Thymus (tissue), 14 donors: ENCODE measurements at places on chromosomes 13 and 19. TPM values are rescaled to one million over a fixed set of nuclear protein-coding genes. Genes with fewer than 3 reads are reported as not detected.
A peak's percentile ranks its signal among the peaks of the same experiment; 100 is the strongest.

The KLK4 gene
- 0.39 TPM for polyA plus RNA-seq

The GPC6 gene
- polyA plus RNA-seq = 1.1 TPM

The ZNF728 gene
- polyA plus RNA-seq = 0.02 TPM

The ZNF382 gene
- polyA plus RNA-seq = 3.9 TPM

The ZNF850 gene
- polyA plus RNA-seq = 0.78 TPM

The OR7A5 gene
- 0.16 TPM for polyA plus RNA-seq

The CPB2 gene
- polyA plus RNA-seq = 0.16 TPM

- H3K27me3 ChIP-seq = no peaks in the 10 kb centered on the region
- H3K4me1 ChIP-seq = no peaks in the 10 kb centered on the region
- no peak for DNase-seq
- H3K27ac ChIP-seq = no peak overlapping the region
These were observed 207.5 kb downstream of the ENOX1 start for GRCh38 chr13:43579321-43579720.

DNA sequence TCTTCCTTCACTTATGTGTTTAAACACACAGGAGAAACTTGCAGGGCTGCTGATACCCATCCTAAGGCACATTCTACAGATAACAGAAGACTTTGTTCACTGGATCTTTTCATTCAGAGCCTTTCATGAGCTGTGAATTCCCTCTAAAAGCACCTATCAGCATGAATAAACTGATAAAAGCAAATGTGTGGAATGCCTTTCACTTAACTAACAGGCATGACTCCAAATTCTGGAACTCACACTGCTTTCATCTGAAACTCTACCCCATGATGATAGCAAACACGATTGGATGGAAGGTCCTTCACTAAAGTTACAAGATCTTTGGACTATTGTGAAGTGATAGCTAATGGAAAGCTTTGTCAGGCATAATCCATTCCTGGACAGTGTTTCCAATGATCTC, 457.3 kb downstream of the EFNB2 start:
- H3K4me1 ChIP-seq = no peaks in the 10 kb centered on the region
- H3K27ac ChIP-seq = no peak overlapping the region
- DNase-seq = no peak

DNA sequence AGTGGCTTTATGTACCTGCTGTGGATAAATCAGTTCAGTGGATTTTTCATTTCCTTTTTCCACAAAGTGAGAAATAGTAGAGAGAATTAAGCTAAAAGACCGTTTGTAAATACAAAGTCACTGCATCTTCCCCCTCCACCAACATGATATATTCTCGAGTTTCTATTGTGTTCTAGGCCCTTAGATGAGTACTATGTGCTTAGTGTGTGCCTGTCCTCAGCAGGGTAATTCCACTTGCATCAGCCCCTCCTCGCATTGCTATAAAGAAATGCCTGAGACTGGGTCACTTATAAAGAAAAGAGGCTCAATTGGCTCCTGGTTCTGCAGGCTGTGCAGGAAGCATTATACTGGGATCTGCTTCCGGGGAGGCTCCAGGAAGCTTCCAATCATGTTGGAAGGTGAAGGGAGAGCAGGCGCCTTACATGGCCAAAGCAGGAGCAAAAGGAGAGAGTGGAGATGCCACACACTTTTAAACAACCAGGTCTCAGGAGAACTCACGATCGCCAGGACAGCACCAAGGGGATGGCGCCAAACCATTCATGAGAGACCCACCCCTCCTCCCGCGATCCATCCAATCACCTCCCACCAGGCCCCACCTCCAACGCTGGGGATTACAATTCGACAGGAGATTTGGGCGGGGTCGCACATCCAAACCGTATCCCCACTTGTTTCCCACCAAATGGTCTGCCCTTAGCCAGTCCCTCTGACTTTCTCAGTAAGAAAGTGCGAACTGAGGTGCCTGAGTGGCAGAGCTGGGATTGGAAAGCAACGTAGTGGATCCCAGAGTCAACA, 102.3 kb upstream of the ABCC4 start:
- H3K4me3 ChIP-seq = peak overlapping the region; percentile 41
- DNase-seq = peak; percentile 14
- H3K27me3 ChIP-seq = peaks cover 8% of the 10 kb centered on the region
- H3K27ac ChIP-seq = no peak overlapping the region
- H3K4me1 ChIP-seq = no peaks in the 10 kb centered on the region
- H3K36me3 ChIP-seq = no peaks in the 10 kb centered on the region

DNA sequence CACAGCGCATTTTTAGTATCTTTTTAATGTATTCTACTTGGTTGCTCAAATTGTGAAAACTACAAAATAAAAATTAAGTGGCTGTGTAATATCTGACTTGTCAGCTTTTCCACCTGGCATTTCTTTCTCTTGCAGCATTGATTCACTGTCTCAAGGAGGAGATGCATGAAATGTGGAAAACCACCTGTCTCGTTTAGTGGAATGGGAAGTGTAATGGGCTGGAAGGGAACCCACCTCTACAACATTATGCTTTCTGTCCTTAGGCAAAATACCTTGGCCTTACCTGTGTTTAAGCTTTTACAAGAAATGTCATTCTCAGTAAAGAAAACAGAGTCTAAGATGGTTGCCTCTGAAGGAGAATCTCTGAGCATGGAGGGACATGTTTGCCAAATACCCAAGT, 67.8 kb downstream of the FAM216B start:
- H3K27me3 ChIP-seq = no peaks in the 10 kb centered on the region
- H3K4me1 ChIP-seq = no peaks in the 10 kb centered on the region
- DNase-seq = no peak
- no peak overlapping the region for H3K27ac ChIP-seq
- no peaks in the 10 kb centered on the region for H3K36me3 ChIP-seq

DNA sequence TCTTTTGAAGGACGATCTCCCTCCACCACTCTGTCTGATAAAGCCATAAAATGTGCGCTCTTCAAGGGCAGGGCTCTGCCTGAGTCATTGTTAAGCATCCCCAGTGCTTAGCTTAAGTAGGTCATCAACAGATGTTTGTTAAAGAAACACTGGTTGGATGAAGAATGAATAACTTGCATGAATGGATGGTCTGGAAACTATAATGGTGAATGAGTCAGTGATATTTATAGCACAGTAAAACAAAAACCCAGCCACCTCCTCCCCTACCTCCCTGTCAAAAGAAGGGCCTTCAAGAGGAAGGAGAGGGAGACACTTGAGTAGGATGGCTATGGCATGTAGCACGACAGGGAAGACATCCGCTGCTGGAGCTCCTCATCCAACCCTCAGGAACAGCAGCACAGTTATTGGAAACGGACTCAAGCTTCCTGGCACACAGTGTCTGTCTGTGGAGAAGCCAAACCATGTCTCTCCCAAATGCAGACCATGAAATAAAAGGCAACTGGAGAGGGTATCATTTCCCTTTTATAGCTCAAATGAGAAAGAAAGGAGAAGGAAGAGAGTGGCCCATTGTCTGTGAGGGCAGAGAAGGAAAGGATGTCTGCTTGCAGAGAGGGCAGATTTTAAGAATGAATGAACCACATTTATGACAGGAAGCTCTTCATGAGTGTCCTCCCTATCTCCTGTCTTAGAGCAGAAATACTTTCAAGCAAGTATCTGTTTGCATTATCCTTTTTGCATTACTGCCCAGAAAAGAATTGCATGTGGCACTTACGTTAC, 183.5 kb upstream of the UBL3 start:
- no peaks in the 10 kb centered on the region for H3K27me3 ChIP-seq
- H3K4me3 ChIP-seq = no peak overlapping the region
- no peaks in the 10 kb centered on the region for H3K4me1 ChIP-seq
- DNase-seq = no peak
- no peaks in the 10 kb centered on the region for H3K36me3 ChIP-seq

- H3K4me3 ChIP-seq = no peak overlapping the region
- H3K27me3 ChIP-seq = no peaks in the 10 kb centered on the region
- no peaks in the 10 kb centered on the region for H3K36me3 ChIP-seq
- no peaks in the 10 kb centered on the region for H3K4me1 ChIP-seq
- no peak for DNase-seq
These were observed 28.7 kb upstream of the KCTD15 start for GRCh38 chr19:33767898-33768413.

GRCh38 chr13:46698910-46699460, 98.0 kb downstream of the ESD start:
- DNase-seq = no peak
- H3K27me3 ChIP-seq = no peaks in the 10 kb centered on the region
- no peak overlapping the region for H3K4me3 ChIP-seq
- peaks cover 74% of the 10 kb centered on the region for H3K36me3 ChIP-seq
- no peak overlapping the region for H3K27ac ChIP-seq

- no peaks in the 10 kb centered on the region for H3K27me3 ChIP-seq
- no peaks in the 10 kb centered on the region for H3K36me3 ChIP-seq
- H3K27ac ChIP-seq = no peak overlapping the region
- H3K4me3 ChIP-seq = no peak overlapping the region
These were observed 106.2 kb downstream of the SHISA2 start for GRCh38 chr13:25945596-25945995.

- no peak overlapping the region for H3K4me3 ChIP-seq
- no peak overlapping the region for H3K27ac ChIP-seq
- no peaks in the 10 kb centered on the region for H3K36me3 ChIP-seq
- no peaks in the 10 kb centered on the region for H3K27me3 ChIP-seq
- no peak for DNase-seq
These were observed 506.2 kb downstream of the FGF9 start for GRCh38 chr13:22176968-22177520.

GRCh38 chr13:25302121-25302520, 696 bp downstream of the NUP58 start:
- H3K27me3 ChIP-seq = no peaks in the 10 kb centered on the region
- H3K27ac ChIP-seq = peak overlapping the region; percentile 96
- peaks cover 11% of the 10 kb centered on the region for H3K4me1 ChIP-seq
- peak overlapping the region; percentile 98 for H3K4me3 ChIP-seq

DNA sequence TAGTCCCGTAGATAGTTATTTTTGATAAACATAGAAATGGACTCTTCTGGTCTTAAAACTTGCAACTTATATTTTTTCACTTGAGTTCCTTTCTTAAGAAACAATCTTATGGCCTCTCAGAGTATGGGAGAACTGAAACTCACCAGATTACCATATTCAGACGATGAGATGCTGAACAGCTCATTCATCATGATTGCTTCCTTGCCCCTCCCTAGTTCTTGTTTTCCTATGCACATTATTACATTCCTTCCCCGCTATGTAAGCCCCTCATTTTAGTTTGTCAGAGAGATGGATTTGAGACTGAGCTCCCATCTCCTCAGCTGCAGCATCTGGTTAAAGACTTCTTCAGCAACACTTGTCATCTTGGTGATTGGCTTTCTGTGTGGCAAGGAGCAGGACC, 158.5 kb downstream of the SLITRK6 start:
- no peak for DNase-seq
- H3K27ac ChIP-seq = no peak overlapping the region
- no peaks in the 10 kb centered on the region for H3K36me3 ChIP-seq
- no peaks in the 10 kb centered on the region for H3K4me1 ChIP-seq
- no peak overlapping the region for H3K4me3 ChIP-seq

DNA sequence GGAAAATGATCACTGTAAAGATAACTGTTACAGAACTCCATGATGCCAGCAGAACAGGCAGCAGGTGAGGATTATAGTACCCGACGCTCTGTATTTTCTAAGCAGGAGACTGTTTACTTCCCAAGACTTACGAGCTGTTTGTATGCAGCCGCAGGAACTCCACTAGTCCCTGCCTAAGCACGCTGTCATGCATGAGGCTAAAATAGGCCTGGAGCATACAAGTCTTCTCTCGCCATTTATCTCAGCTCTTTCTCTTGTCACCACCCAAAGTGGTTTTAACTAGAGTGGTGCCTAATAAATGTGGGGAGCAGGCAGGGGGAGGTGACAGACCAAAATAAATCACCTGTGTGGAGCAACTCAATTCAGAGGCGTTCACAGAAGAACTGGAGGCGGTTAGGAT, 175.8 kb downstream of the TDRD3 start:
- H3K36me3 ChIP-seq = no peaks in the 10 kb centered on the region
- H3K4me3 ChIP-seq = no peak overlapping the region
- H3K27ac ChIP-seq = no peak overlapping the region

DNA sequence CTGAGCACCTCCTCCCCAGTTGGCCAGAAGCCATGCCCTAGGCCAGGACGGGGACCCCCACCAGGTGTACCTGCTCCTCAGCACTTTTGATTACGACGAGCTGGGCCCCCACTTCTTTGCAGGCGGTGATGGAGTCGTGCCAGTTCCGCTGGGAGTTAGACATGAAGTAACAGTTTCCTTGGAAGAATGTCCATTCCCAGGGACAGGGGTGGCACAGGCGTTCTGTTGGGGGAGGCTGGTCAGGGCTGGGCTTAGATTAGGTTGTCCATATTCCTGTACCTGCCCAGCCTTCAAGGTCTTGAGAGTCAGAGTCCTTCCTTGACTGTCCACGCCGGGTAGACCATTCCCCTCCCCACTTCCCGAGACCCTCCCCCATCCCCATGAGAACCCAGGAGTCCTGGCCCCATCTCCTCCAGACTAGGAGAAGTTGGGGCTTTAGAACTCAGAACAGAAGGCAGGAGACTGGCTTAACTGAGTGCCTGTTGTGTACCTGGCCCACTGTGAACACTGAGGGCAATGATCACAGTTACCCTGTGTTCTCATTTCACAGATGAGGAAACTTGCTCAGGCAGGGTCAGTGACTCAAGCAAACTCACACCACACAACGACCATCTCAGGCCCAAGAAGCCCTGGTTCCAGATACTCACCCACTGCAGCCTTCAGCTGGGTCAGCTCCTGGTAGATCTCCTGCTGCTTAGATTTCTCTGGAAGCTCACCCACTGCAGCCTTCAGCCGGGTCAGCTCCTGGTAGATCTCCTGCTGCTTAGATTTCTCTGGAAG, 2.3 kb downstream of the CD209 start:
- H3K27ac ChIP-seq = no peak overlapping the region
- H3K4me1 ChIP-seq = no peaks in the 10 kb centered on the region
- H3K36me3 ChIP-seq = no peaks in the 10 kb centered on the region
- no peak overlapping the region for H3K4me3 ChIP-seq
- H3K27me3 ChIP-seq = no peaks in the 10 kb centered on the region

GRCh38 chr19:30450100-30450499, 77.9 kb downstream of the ZNF536 start:
- no peaks in the 10 kb centered on the region for H3K27me3 ChIP-seq
- no peak overlapping the region for H3K27ac ChIP-seq
- no peak overlapping the region for H3K4me3 ChIP-seq
- DNase-seq = no peak

- no peak overlapping the region for H3K4me3 ChIP-seq
- no peaks in the 10 kb centered on the region for H3K4me1 ChIP-seq
- H3K36me3 ChIP-seq = no peaks in the 10 kb centered on the region
- DNase-seq = no peak
These were observed 476.2 kb downstream of the KLF12 start for GRCh38 chr13:73657821-73658540.

- no peak overlapping the region for H3K4me3 ChIP-seq
- no peak for DNase-seq
- no peaks in the 10 kb centered on the region for H3K27me3 ChIP-seq
- H3K4me1 ChIP-seq = peaks cover 4% of the 10 kb centered on the region
These were observed 96.3 kb upstream of the GPR183 start for GRCh38 chr13:99403458-99403971.

GRCh38 chr13:80348314-80348713, 7.4 kb upstream of the SPRY2 start:
- no peak for DNase-seq
- H3K4me1 ChIP-seq = no peaks in the 10 kb centered on the region
- H3K36me3 ChIP-seq = no peaks in the 10 kb centered on the region
- peaks cover 4% of the 10 kb centered on the region for H3K27me3 ChIP-seq
- H3K4me3 ChIP-seq = no peak overlapping the region

GRCh38 chr13:109567315-109567714, 219.1 kb downstream of the IRS2 start:
- no peaks in the 10 kb centered on the region for H3K27me3 ChIP-seq
- H3K36me3 ChIP-seq = no peaks in the 10 kb centered on the region
- H3K4me1 ChIP-seq = peaks cover 10% of the 10 kb centered on the region
- H3K27ac ChIP-seq = no peak overlapping the region

- H3K27ac ChIP-seq = no peak overlapping the region
- H3K27me3 ChIP-seq = no peaks in the 10 kb centered on the region
- H3K4me1 ChIP-seq = no peaks in the 10 kb centered on the region
- no peak overlapping the region for H3K4me3 ChIP-seq
These were observed 57.3 kb downstream of the CDADC1 start for GRCh38 chr13:49304763-49305700.
